ENCODE measurements at places on chromosomes 4 and X.
A peak's percentile ranks its signal among the peaks of the same experiment; 100 is the strongest.

GRCh38 chrX:81201071-81201470, 642 bp downstream of the HMGN5 start:
- no peak for DNase-seq

- DNase-seq, result peak; percentile 55
Observed at GRCh38 chr4:139815778-139816601, 150.4 kb downstream of the MGST2 start.

DNA sequence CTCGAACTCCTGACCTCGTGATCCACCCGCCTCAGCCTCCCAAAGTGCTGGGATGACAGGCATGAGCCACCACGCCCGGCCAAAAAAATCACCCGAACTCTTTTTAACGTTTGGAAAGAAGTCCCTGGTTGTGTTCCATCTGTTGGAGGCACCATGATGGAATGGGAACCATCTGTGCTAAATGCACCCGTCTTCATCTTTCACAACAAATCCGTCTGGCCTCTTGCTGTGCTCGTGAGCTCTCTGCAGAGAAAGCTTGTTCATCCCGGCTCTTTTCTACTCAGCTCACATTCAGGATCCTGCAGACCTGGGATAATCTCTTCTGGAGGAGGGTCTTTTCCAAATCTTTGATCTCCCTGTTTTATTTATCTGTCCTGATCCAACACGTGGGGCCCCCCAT, 188.8 kb downstream of the CRLF2 start:
- no peak for DNase-seq

GRCh38 chrX:120111611-120112010, 4.1 kb downstream of the RHOXF1 start:
- no peak for DNase-seq

GRCh38 chr4:158530381-158530780, 8.7 kb downstream of the RXFP1 start:
- DNase-seq, result no peak

DNA sequence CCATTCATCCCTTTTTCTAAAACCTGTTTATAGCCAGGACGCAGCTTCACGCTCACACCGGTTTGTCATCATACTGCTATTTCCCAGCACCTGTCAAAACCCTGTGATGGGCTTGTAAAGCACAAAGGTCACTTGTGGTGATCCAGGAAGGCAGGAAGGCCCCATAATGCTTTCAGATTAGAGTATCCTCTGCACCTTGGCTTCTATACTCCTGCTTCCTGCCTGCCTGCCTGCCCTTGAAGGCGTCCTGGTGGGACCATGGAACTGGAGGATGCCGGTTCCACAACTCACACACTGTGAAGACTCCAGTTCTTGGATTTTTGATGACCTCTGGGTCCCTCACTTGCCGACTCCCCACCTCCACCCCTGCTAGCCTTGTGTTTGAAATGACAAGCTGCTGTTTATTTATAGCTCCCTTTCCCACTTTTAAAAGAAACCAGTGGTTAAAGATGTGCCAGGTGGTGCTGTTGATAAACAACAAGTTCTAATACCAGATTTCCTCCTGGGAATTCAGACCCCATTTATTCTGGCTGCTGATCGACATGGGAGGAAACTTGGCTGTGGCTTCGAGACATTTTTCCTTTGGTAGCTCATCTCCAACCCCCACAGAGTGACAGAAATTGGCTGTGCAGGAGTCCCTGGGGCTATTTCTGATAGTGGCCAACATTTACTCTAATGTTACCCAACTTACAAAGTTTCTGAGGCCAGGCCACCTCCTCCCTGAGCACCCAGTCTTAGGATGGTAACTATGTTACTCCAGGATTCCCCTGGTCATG, 211.5 kb downstream of the KDR start:
- DNase-seq, result no peak

DNA sequence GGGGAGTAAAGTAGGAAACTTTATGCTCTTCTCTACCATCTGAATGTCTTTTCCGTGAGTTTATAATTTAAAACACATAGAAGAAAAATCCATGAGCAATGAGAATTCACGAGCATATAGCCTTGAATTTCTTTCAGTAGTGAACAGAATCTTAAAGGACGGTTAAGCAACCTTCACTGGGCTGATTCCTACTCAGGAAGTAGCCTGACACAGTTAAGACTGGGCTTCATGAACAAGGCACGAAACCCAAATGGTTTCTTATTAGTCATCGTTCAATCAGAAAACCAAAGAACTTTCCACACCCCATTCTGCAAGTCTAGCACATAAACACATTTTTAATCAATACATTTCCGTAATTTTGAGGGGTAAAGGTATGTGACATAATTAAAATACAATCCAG, 95.8 kb downstream of the SH3KBP1 start:
- DNase-seq, result no peak

GRCh38 chrX:117898226-117898625, 218.4 kb downstream of the KLHL13 start:
- no peak for DNase-seq

- DNase-seq, result no peak
Observed at GRCh38 chr4:55385201-55385649, 10.5 kb upstream of the TMEM165 start.

DNA sequence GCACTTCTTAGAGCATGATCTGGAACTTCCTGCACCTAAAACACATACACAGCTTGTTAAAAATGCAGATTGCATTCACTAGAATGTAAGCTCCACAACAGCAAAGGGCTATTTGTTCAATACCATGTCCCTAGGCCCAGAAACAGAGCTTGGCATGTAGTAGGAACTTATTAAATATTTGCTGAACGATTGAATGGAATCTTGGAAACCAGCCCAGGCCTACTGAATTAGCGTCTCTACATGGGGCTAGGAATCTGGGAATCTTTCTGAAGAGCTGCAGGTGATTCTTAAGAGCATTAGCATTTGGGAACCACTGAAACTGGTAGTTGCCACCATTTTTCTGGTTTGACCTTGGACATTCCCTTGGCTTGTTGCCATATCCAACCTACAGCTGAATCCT, 234.1 kb downstream of the STIM2 start:
- no peak for DNase-seq

- DNase-seq, result no peak
Observed at GRCh38 chrX:148662014-148662413, 161.6 kb downstream of the AFF2 start.

- DNase-seq, result no peak
Observed at GRCh38 chrX:672931-673330, 42.3 kb downstream of the SHOX start.

- no peak for DNase-seq
Observed at GRCh38 chr4:182560358-182560757, 317.2 kb downstream of the TENM3 start.

DNA sequence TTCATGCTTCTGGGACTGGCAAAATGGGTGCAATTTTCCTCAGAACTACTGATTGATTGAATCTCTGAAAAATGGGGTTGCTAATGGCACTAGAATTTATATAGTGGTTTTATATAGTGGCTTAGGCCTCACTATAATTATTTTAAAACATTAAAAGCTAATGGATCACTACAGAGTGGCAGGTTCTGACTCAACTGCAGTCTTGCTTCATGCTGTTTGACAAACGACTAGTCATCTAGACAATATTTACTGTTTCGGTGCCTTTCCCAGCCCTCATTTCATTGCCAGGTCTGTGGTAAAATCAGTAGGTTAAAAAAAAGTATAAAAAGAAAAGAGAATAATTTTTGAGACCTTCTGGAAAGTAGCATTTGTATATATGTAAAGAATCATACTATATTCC, 352.8 kb upstream of the ATOH1 start:
- no peak for DNase-seq

- DNase-seq, result no peak
Observed at GRCh38 chr4:27218013-27218412, 357.4 kb downstream of the STIM2 start.

- no peak for DNase-seq
Observed at GRCh38 chr4:37872310-37872988, 18.4 kb upstream of the TBC1D1 start.

DNA sequence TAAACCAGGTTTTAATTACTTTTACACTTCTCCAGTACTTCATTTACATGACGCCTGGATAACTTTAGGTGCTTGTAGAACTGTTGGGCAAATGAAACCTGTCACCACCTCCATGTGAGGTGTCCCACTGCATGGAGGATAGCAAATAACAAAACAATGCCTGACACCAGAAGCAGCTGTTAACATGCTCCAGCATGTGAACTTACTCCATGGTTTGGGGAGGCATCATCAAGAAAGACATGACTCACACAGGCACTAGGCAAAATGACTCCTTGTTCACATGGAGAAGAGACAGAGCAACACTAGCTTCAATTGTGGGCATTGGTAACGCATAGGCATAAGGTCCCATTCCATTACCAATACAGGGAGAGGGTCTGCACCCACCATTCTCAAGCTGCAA, 198.1 kb upstream of the F9 start:
- DNase-seq, result no peak

DNA sequence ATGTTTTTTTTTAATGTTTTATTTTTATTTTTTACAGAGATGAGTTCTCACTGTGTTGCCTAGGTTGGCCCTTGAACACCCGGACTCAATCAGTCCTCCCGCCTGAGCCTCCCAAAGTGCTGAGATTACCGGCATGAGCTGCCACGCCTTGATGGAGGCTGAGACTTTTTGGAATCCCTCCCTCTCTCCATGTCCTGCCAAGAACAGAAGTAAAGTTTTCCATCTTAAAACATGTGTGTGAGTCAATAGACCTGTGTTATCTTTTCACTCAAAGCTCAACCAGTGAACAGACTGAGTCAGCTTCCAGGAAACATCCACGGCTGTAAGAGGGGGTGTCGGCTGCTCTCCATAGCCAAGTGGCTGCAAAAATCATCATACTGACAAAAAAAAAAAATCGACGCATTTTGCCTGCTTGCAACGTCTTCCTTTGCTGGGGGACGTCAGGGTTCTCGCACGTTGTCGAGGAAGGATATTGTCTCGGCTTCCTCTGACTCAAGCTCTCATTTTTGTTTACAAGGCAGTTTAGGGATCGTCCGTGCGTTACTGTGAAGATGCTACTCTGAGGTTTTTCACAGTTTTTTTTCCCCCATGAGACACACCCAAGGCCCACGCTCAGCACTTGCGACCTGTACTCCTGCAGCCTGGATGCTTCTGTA, 10.0 kb upstream of the ASMTL start:
- no peak for DNase-seq

Measured in omental fat pad (tissue), 4 donors.